ENCODE measurements at places on chromosomes 4 and X. TPM values are rescaled to one million over a fixed set of nuclear protein-coding genes. Genes with fewer than 3 reads are reported as not detected.

Gene VEGFC
- 19.0 TPM for total RNA-seq

Gene DDX60
- 27.6 TPM for total RNA-seq

Gene STBD1
- 9.4 TPM for total RNA-seq

Gene TEX13A
- not detected for total RNA-seq

Gene TACC3
- 13.3 TPM for total RNA-seq

Gene DUX4
- total RNA-seq: not detected

Gene NDST3
- total RNA-seq: not detected

Gene HS3ST1
- total RNA-seq: 1.5 TPM

- H3K4me1 ChIP-seq: no peaks in the 10 kb centered on the region
- H3K4me3 ChIP-seq: no peak overlapping the region
- no peaks in the 10 kb centered on the region for H3K27me3 ChIP-seq
- no peaks in the 10 kb centered on the region for H3K36me3 ChIP-seq
Measured at GRCh38 chr4:184255361-184255760, 37.7 kb upstream of the ENPP6 start.

DNA sequence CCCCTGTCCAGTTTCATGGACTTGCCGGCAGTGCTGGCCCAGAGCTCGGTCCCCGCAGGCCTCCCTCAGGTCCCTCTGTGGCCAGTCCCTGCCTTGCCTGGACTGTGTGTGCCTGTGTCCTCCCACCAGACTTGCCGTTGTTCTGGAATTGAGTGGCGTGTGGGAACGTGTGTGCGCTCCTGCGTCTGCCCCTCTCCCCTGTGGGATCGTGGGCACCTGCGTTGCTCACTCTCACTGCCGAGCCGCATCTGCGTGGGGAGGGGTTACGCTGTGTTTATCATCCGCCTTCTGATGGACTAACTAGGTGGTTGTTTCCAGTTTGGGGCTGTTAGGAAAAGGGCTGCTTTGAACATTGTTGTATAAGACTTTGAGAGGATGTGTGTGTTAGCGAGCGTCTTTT lies 21.2 kb downstream of the PCGF3 start:
- H3K4me1 ChIP-seq: peaks cover 3% of the 10 kb centered on the region
- H3K27me3 ChIP-seq: no peaks in the 10 kb centered on the region
- H3K4me3 ChIP-seq: no peak overlapping the region
- peaks cover 5% of the 10 kb centered on the region for H3K36me3 ChIP-seq
- H3K27ac ChIP-seq: no peak overlapping the region
- no peak for DNase-seq

DNA sequence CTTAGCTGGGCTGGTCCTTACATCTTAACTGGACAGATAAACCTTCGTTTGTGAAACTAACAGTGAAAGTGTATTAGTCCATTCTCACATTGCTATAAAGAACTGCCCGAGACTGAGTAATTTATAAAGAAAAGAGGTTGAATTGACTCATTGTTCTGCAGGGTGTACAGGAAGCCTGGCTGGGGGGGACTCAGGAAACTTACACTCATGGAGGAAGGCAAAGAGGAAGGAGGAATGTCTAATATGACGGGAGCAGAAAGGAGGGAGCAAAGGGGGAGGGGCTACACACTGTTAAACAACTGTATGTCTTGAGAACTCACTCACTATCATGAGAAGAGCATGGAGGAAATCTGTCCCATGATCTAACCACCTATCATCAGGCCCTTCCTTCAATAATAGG lies 1566.5 kb upstream of the PCDH7 start:
- DNase-seq: no peak
- no peak overlapping the region for H3K4me3 ChIP-seq
- no peaks in the 10 kb centered on the region for H3K36me3 ChIP-seq
- H3K4me1 ChIP-seq: no peaks in the 10 kb centered on the region
- no peak overlapping the region for H3K27ac ChIP-seq

DNA sequence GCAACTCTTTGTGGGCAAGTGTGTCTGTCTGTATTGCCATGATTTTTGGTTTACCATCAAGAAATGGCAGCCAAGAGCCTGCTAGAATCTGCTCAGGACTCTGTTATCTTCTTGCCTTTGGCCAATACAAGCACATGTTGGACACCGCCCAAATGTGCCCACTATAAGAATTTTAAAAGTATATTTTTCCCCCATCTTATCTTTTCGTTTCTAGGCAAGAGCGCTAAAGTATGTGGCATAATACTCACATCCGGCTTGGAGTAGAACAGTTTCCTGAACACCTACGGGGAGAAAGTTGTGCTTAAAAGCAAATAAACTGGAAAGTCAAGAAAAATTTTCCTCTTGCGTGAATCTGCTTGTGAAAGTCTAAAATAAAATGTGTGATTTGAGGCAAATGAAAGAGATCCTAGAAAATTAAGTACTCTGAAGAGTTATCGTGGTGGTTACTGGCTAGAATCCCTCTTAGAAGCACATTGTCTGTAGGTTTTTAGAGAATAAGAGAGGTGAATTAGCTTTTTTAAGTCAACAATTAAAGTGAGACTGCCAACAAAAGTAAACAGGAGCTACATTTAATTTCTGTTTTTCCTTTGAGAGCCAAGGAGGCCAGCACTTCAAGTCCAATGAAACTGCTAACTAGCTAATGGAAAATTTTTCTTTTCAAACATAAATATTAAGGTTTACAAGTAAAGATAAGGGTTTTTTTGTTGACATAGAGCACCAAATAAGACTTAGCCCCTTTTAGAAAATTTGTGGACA lies 220.2 kb downstream of the SOWAHB start:
- no peaks in the 10 kb centered on the region for H3K4me1 ChIP-seq
- H3K4me3 ChIP-seq: no peak overlapping the region
- DNase-seq: no peak
- no peaks in the 10 kb centered on the region for H3K36me3 ChIP-seq

DNA sequence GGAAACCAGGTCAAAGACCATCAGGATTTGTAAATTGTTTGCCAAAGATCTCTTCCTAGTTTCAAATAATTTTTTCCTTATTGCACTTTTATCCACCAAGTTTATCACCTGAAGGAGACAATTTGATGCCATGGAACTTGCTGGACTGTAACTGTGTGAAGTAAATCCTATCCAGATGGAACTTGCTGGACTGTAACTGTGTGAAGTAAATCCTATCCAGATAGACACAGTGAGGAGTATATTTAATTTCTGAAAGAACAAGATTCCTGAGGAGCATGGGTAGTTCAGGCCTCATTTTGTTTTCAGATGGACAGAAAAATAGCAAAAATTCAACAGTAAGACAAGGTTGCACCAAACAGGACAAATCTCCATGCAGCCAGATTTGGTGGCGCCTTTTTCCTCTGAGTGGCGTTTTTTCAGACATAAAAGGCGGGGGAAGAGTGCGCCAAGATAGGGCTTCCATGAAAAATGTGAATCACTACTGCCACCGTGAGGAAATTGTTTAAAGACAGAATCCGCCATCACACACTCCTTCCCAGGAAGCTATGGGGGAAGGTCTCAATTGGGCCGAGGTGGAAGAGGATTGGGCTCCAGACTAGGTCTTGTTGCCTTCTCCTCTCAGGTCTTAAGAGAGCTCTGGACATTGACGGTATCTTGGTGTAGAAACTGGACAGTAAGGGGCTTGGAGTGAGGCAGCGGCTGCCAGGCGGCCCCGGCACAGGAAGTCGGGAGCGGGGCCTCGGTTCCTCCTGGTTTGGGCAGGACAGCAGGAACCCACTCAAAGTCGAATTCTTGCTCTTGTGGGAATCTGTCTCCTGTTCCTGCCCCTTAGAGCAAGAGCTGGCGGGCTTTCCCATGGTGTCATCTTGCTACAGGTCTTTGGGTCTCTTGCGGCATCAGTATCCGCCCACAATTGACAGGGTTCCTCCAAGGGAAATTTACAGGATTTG lies 234.7 kb downstream of the OR13H1 start:
- no peak overlapping the region for H3K4me3 ChIP-seq
- H3K27ac ChIP-seq: no peak overlapping the region
- no peaks in the 10 kb centered on the region for H3K36me3 ChIP-seq
- DNase-seq: no peak
- H3K27me3 ChIP-seq: no peaks in the 10 kb centered on the region
- no peaks in the 10 kb centered on the region for H3K4me1 ChIP-seq

DNA sequence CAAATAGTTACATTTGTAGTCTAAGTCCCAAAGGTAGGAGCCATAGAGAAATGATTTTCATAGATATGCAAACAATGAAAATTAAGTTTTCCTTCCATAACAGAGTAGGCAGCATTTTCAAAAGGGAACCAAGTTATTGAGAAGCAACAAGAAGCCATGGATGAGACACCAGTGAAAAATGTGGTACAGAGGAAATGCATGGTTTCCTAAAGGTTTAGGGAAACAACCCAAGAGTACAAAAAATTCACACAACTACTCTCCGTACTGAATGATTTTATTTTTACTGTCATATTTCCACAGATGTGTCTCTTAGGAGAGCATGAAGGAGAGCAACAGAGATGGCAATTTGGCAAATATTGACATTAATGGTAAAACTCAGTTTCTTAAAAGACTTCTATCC lies 1408.9 kb upstream of the PCDH7 start:
- H3K27me3 ChIP-seq: no peaks in the 10 kb centered on the region
- H3K4me3 ChIP-seq: no peak overlapping the region

DNA sequence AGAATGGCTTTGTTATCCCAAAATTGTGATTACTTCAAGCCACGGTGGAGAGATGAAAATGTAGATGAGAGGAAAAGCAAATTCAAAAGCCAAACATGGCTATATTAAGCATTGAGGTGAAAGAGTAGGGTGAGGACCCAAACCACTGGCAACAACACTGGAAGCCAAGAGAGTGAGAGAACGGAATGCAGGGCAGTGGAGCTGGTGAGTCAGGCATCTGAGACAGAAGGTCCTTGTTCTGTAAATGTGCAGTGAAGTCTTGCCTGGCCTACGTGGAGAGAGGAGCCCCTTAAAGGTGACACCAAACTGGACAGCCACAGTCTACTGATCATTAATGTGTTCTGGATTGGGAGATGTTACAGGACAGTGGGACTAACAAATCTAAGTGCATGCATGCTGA lies 22.8 kb upstream of the SEC24B start:
- H3K27ac ChIP-seq: no peak overlapping the region
- no peaks in the 10 kb centered on the region for H3K4me1 ChIP-seq
- no peaks in the 10 kb centered on the region for H3K27me3 ChIP-seq
- H3K36me3 ChIP-seq: no peaks in the 10 kb centered on the region
- no peak for DNase-seq

- H3K4me3 ChIP-seq: no peak overlapping the region
- H3K27ac ChIP-seq: peak overlapping the region; percentile 5
- DNase-seq: no peak
Measured at GRCh38 chr4:41339812-41340809, 83.4 kb downstream of the UCHL1 start.

GRCh38 chr4:39259571-39260330 lies 77.4 kb downstream of the WDR19 start:
- peaks cover 18% of the 10 kb centered on the region for H3K36me3 ChIP-seq
- no peaks in the 10 kb centered on the region for H3K27me3 ChIP-seq
- no peak overlapping the region for H3K4me3 ChIP-seq
- no peak overlapping the region for H3K27ac ChIP-seq

DNA sequence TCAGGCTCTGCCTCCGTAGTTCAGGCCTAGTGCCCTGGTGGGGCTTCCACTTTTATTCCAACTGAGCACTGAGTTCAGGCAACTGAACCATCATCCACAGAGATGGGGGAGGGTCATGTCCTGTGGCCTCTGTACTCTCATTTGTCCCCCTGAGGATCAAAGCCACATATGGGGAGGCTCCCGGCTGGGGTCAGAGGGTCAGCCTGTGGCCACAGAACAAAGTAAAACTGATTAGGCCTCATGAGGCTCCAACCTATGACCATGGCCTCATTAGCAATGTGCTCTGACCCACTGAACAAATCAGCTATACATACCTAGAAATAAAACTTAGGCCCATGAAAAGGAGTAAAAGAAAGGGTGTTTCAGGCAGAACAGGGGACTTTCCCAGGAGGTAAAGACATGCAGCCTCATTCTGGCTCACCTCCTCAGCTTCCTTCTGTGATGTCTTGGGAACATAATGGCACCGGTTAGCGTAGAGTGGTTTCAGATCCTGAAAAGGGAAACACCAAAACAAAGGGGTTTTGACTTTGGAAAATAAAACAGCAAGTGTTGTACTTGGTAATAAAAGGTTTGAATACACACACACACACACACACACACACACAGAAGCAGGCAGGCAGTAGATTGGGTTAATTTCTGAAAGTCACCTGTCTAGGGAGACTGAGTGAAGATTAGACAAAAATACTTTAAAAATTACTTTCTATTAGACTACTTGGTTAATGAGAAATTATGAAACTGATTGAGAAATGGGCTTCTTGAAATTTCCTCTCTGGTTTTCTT lies 24.3 kb downstream of the TMEM255A start:
- no peak overlapping the region for H3K27ac ChIP-seq
- no peak for DNase-seq
- no peaks in the 10 kb centered on the region for H3K36me3 ChIP-seq
- no peaks in the 10 kb centered on the region for H3K4me1 ChIP-seq
- H3K4me3 ChIP-seq: no peak overlapping the region

GRCh38 chr4:70739496-70740337 lies 18.0 kb downstream of the RUFY3 start:
- peaks cover 45% of the 10 kb centered on the region for H3K4me1 ChIP-seq
- H3K36me3 ChIP-seq: no peaks in the 10 kb centered on the region
- DNase-seq: no peak
- H3K27ac ChIP-seq: peak overlapping the region; percentile 51
- H3K27me3 ChIP-seq: no peaks in the 10 kb centered on the region
- no peak overlapping the region for H3K4me3 ChIP-seq

GRCh38 chr4:140326395-140326993 lies 47.0 kb upstream of the SCOC start:
- no peak for DNase-seq
- no peak overlapping the region for H3K4me3 ChIP-seq
- H3K36me3 ChIP-seq: no peaks in the 10 kb centered on the region
- no peaks in the 10 kb centered on the region for H3K4me1 ChIP-seq

GRCh38 chr4:111812114-111812513 lies 333.1 kb upstream of the FAM241A start:
- no peaks in the 10 kb centered on the region for H3K36me3 ChIP-seq
- DNase-seq: no peak
- no peaks in the 10 kb centered on the region for H3K4me1 ChIP-seq
- H3K27ac ChIP-seq: no peak overlapping the region
- no peaks in the 10 kb centered on the region for H3K27me3 ChIP-seq

- DNase-seq: no peak
- H3K4me3 ChIP-seq: no peak overlapping the region
- H3K27ac ChIP-seq: no peak overlapping the region
- no peaks in the 10 kb centered on the region for H3K36me3 ChIP-seq
- no peaks in the 10 kb centered on the region for H3K27me3 ChIP-seq
- H3K4me1 ChIP-seq: no peaks in the 10 kb centered on the region
Measured at GRCh38 chr4:92483341-92483740, 179.6 kb downstream of the GRID2 start.

- no peak overlapping the region for H3K4me3 ChIP-seq
- H3K36me3 ChIP-seq: no peaks in the 10 kb centered on the region
- DNase-seq: no peak
- H3K27me3 ChIP-seq: no peaks in the 10 kb centered on the region
Measured at GRCh38 chrX:19188566-19188965, 66.3 kb upstream of the ADGRG2 start.

GRCh38 chr4:15002659-15003400 lies 549 bp downstream of the CPEB2 start:
- H3K27me3 ChIP-seq: no peaks in the 10 kb centered on the region
- H3K36me3 ChIP-seq: peaks cover 5% of the 10 kb centered on the region
- peak overlapping the region; percentile 95 for H3K4me3 ChIP-seq
- peak; percentile 92 for DNase-seq
- peak overlapping the region; percentile 100 for H3K27ac ChIP-seq

- no peak overlapping the region for H3K27ac ChIP-seq
- DNase-seq: no peak
- H3K4me3 ChIP-seq: no peak overlapping the region
- no peaks in the 10 kb centered on the region for H3K4me1 ChIP-seq
- H3K27me3 ChIP-seq: no peaks in the 10 kb centered on the region
- no peaks in the 10 kb centered on the region for H3K36me3 ChIP-seq
Measured at GRCh38 chr4:97978791-97979488, 164.3 kb downstream of the STPG2 start.

GRCh38 chr4:157509341-157509740 lies 288.8 kb downstream of the GRIA2 start:
- no peaks in the 10 kb centered on the region for H3K4me1 ChIP-seq
- DNase-seq: no peak
- no peak overlapping the region for H3K27ac ChIP-seq
- H3K27me3 ChIP-seq: no peaks in the 10 kb centered on the region

All from upper lobe of right lung (tissue), 1 donor.